ENCODE measurements at places on chromosomes 4 and X. TPM values are rescaled to one million over a fixed set of nuclear protein-coding genes. Genes with fewer than 3 reads are reported as not detected.

The NRK gene
- total RNA-seq = 2.5 TPM

The ANOS1 gene
- 1.2 TPM for total RNA-seq

The GLUD2 gene
- total RNA-seq = 3.7 TPM

The MAGEA10 gene
- total RNA-seq = not detected

The SLC7A11 gene
- total RNA-seq = 91.2 TPM

The SLC4A4 gene
- 0.20 TPM for total RNA-seq

The NIPAL1 gene
- 1.6 TPM for total RNA-seq

The GAGE1 gene
- not detected for total RNA-seq

The ATOH1 gene
- total RNA-seq = not detected

The PHOX2B gene
- not detected for total RNA-seq

The TXK gene
- 0.04 TPM for total RNA-seq

The IL2RG gene
- not detected for total RNA-seq

The SSX7 gene
- total RNA-seq = not detected

The MAGEA1 gene
- total RNA-seq = 0.07 TPM

The TEX11 gene
- total RNA-seq = not detected

The RTL9 gene
- not detected for total RNA-seq

The CTAG1A gene
- total RNA-seq = not detected

The NDST3 gene
- total RNA-seq = not detected

The VSIG4 gene
- total RNA-seq = not detected

The FAM184B gene
- total RNA-seq = not detected

Data from pulmonary artery endothelial cell (primary cell).